ENCODE measurements at places on chromosomes 3 and 15.

DNA sequence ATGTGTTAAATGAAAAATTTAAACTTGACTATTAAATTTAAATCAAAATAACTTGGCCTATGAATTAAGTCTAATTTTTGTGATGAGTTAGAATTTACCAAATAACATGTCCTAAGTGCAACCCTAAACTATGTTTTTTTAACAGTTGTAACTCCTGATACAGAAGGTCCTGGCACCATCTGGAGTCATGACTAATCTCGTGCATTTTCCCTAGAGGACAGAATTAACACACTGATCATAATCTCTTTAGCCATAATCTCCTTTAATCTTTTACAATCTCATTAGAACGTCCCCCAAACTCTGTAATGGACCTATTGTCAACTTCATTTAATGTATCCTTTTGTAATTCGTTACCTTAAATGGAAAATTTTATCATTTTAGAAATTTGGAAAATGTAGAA, 100.6 kb downstream of the SUCNR1 start:
- DNase-seq: no peak

DNA sequence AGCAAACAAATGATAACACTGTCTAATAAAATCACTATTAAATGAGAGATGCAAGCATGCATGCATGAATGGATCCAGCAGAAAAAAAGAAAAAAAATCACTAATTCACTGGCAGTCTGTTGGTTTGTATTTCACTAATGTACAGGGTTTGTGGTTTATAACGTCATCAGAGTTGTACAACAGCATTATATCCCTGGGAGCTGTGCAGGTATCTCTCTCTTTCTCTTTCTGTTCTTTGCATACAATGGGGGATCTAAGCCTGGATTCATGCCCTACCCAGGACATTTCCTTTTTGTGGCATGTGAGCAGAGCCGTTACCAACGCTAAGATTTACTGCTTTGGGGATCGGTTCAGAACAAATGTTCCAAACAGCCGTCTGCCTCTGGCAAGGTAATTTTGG, 229.5 kb downstream of the SOX2 start:
- no peak for DNase-seq

- DNase-seq: no peak
These were observed 282.7 kb downstream of the SHQ1 start for GRCh38 chr3:72565593-72565992.

GRCh38 chr3:31382856-31383255, 149.9 kb upstream of the STT3B start:
- DNase-seq: no peak

- no peak for DNase-seq
These were observed 70.5 kb downstream of the PLXNA1 start for GRCh38 chr3:127053450-127053849.

Data from endothelial cell (in vitro differentiated cells).